Activated CD4-positive, alpha-beta T cell treated with anti-CD3 and anti-CD28 coated beads for 48 hours (primary cell): ENCODE measurements at places on chromosomes 6 and 20.

DNA sequence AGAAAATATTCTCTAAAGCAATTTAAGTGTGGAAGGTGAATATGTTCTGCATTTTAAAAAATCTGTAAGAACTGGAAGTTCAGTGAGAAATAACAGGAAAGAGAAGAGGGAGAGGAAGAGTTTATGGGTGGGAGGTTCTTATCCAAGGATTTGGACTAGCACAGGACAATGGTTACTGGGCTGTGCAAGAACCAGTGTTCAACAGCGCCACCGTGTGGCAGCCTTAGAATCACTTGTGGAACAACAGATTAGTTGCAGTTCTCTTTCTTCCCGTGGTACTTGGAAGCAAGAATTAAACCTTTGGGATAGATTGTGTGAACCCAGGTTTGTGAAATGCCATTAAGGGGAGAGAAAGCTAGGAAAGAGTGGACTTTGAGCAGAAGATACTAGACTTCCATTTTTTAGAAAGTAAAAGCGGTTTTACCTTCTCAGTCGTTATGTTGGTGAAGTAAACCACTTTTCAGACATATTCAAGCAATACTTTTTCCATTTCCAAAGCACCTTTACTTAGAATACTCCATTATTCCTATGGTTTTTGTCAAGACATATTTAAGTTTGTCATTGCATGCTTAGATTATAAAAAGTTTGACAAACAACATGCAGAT, 436.7 kb downstream of the RNF144B start:
- DNase-seq, result peak; percentile 75

DNA sequence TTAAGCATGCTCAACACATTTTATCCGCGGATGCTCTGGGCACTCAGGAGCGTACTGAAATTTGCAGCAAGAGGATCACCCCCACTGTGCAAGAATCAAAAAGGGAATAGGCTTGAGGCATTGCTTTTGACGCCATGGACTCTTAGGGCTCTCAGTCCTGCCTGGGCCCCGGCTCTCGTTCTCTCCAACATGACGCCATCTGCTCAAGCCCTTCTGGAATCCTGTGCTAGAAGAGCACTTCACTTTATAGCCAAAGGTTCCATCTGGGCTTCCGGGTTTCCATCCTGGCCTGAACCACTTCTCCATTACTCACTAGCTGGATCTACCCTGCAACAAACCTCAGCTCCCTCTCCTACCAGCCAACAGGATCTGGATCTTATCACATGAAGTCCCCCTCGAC, 105.3 kb downstream of the FOXF2 start:
- no peak for DNase-seq

GRCh38 chr6:99349171-99350141, at the start of gene FAXC:
Gene FAXC (minus strand): TSS chr6:99349674. CDS start chr6:99349372, 302 bp downstream.
- peak; percentile 12 for DNase-seq

GRCh38 chr6:92495242-92495641, 924.1 kb downstream of the EPHA7 start:
- DNase-seq, result no peak

DNA sequence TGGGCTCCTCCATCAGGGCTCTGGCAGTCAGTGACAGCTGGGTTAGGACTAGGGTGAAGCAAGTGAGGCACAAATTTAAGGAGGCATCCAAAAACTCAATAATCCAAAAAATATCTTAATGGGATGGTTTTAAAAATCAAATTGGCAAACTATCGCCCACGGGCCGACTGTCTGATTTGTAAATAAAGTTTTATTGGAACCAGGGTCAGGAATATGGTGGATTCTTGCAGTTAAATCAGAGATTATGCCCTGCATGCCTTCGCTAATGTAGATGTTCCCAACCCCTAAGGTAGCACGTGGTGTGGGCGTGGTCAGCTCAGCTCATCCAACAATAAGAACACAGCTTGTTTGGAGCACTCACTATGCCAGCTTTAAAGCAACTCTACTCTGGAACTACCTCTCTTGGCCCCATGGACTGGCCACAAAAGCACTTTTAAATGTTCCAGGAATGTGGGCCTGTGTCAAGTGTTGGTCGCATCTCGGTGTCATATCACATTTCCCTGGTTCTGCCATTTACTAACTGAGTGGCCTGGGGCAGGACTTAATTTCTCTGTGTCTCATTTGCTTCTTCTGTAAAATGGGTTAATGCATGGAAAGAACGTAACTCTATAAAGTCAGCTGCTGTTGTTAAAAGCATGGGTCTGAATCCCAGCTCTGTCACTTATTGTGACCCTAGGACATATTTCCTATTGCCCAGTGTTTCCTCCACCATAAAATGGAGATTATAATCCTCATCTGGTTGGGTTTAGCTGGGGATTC, 7.0 kb downstream of the TP53RK start:
- no peak for DNase-seq

GRCh38 chr20:59645271-59645670, 40.9 kb downstream of the PHACTR3 start:
- DNase-seq, result no peak

DNA sequence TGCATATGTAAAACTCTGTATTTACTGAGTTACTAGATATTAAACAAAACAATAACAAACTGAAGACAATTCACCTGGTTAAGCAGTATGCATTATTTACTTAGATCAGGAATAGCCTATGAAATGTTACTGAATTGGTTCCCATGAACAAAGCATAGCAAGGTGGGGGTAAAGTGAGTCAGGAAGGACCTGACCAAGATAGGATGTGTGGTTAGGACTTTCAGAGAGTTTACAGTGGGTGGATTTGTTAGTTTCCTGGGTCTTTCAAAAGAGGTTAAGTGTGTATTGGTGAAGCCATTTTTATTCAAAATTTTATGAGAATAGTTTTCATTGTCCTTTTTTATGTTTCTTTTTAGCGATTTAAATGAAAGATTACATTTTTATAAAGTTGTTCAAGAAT, 32.9 kb downstream of the TBPL1 start:
- DNase-seq, result no peak

DNA sequence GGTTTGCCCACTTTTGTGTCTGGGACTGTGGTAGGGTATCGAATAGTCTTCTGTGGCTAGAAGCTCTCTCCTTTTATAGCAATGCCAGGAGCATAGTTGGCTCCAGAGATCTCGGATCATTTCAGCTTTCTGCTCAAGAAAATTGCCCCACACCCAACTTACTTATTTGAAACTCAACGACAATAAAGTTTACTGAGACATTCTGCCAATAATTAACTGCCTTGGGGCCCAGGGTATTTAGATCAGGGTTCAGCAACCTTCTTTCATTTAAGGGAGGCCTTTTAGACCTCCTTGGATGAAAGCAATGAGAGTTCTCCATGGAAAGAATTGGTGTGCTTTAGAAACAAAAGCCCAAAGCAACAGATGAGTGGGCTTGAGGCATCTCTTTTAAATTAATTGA, 53.8 kb upstream of the GMPR start:
- no peak for DNase-seq

DNA sequence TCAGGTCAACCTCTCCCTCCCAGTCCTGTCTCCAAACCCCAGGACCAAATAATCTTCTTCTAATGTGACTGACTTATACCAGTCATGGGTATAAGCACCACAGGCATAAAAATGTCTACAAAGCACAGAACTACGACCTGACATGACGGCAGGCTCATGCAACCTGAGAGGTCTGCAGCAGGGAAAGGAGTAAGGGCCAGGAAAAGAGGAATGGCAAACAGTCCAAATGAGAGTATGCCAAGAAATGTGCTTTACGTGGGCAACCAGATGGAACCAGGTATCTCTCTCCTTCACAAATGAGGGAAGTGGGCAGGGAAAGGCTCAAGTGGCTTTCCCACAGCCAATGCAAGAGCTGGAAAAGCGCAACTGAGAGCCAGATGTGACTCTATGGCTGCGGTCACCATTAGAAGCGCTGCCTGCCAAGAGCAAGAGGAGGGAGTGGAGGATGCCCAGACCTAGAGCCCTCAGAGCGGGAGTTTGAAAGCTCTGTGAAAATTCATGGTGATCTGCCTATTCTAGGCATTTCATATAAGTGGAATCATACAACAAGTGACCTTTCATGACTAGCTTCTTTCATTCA, 6.0 kb downstream of the APMAP start:
- no peak for DNase-seq

DNA sequence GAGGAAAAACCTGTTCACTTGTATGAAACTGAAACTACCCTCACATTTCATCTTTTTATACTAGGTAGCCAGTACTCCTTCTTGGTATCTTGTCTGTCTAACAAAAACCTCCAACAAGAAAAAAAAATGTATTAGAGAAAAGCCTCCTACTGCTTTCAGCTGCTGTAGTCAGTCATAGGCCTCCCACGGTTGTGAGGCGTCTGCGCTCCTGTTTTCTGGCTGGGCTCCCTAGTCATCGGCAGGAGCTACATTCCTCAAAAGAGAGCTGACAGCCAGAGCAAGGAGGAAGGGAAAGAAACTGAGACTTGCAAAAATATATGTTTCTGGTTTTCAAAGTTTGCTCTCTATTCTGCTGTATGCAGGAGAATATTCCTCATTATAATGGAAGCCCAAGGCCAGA, 517.0 kb downstream of the LMBRD1 start:
- no peak for DNase-seq

- DNase-seq, result no peak
Measured at GRCh38 chr6:106913111-106913510, 61.4 kb downstream of the CD24 start.

GRCh38 chr6:126831461-126831860, 287.0 kb upstream of the RSPO3 start:
- DNase-seq, result no peak

DNA sequence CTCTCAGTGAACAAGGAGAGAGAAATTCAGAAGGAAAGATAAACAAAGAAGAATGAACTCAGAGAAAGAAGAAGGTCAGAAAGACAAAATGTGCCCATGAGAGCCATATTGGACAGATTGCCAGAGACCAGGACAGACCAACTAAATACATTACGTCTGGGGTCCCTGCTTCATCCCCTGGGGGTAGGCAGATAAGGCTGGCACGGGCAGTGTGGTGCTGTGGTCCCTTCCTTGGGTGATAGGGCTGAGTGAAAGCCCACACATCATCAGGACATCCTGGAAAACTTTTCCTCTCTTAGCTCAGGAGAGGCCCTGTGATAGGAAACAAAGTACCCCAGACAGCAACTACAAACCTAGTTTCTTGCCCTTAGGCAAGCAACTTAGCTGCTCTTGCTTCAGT, 13.2 kb upstream of the ARMC12 start:
- DNase-seq, result no peak

- no peak for DNase-seq
Measured at GRCh38 chr6:150336299-150336698, 32.5 kb upstream of the IYD start.

DNA sequence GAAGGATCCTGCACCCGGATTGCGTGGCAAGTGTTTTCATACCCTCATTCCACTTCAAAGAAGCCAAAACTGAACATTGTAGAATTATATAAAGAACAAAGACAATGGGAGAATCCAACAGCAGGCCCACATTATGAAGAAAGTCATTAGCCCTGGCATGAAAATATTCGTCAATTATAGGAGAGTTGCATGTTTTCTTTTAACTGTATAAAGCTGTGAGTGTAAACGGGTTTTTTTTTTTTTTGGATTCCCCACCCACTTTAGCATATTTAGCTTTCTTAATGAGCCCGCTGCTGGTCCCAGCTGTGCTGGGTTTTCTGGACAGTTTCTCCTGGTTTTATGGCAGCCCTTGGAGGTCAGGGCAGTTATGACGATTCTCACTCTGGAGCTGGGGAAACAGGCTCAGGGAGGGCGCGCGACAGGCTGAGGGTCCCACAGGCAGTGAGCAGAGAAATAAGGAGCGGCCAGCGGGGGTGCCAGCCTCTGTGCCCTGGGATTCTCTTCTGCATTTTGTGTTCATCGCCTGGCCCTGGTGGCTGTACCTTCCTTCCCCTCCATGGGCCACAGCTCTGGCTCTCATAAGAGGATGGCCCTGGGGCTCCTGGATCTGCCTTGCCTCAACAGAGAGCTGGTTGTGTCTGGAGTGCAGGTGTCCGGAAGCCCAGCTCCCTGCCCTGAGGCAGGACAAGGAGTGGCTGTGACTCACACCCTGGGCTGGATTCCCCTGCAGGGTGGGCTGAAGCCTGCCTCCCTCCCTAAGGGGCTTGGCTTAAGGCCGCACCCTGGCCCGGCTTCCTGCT, 24.1 kb upstream of the SULF2 start:
- DNase-seq, result no peak

- DNase-seq, result no peak
Measured at GRCh38 chr20:11952639-11953038, 34.9 kb downstream of the BTBD3 start.
